AG08396 (cell line): ENCODE measurements at places on chromosomes 5 and 9.

DNA sequence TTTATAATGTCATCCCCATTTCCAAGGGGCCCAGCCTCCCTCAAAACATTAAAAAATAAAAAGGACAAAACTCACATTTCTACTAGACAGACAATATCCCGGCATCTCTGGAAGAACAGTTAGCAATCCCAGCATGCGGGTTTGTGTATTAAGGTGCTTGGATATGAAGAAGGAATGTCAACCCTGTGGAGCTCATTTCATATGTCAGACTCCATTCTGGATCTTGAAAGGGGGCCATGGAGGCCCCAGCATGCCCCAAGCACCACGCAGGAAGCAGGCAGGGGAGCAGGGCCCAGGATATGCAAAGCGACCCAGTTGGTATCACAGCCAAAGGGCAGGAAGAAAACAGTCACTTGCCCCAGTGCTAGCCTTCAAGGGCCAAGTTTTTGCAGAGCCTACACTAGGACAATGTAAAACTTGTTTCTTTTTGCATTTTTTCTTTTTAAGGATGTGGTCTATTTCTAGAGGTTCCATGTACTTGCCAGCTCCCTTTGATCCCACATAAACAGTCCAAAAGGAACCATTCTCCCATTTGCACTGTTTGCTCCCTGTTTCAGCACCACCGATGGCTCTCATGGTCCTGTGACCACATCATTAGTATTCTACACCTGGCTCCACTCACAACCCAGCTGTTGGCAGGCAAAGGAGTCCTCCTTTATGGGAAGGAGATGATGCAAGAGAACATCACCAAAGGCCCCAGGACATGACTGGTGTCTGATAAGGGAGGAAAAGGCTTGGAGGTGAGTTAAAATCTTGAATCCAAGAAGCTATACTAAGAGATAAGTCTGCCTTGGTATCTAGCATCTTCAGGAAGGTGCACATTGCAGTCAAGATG lies 58.3 kb downstream of the FGF1 start:
- no peak for DNase-seq

DNA sequence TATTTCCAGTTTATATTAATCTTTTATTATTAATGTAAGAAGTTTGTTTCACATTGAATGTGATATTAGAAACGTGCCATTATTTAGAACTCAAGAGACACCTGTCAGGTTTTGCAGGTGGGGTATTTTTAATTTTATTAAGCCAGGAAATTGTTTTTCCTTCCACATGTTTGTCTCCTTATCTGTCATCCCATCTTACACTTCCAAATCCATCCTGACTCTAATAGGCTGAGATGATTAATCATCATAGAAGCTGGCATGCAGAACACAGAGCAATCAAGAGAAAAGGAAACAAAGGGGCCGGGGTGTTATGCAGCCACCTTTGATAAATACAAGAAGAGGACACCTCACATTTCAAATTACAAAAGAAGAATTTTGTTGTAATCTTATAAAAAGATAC lies 506.5 kb downstream of the ISL1 start:
- no peak for DNase-seq

DNA sequence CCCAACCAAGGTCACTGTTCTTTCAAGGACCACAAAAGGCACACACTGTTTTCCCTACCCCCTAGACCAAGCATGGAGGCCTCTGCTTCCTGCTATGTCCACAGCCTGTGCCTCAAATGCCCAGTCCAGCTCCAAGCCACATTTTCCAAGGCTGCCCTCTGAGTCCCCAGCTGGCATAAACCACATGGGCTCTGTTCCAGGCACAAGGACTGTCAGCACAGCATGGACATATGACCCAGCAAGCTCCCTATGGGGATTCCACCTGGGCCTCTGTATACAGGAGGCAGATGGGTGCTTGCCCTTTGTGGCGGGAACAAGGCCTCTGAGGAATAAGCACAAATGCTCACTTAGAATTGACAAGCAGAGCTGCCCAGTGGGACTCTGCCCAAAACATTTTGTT lies 115.2 kb downstream of the SPOCK1 start:
- DNase-seq = no peak

DNA sequence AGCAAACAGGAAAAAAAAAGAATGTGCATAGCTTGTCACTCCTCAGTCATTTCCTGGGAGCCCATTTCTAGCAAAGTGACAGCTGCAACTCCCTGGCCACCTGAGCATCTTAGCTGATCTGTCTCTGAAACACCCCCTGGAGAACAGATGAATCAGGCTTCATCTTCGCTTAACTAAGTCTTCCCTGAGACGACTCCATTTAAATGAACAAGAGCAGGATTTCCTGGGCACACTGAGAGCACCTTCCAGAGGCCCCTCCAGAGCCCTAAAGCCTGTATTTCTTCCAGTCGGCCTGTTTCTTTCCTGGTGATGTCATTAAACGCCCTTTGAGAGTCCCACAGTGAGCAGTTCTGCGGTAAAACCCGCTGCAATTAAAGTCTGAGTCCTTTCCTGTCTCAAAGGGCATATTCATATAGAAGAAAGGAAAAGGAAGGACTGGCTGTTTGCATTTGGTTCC lies 13.9 kb downstream of the TGFBI start:
- no peak for DNase-seq

GRCh38 chr5:14342306-14342705 lies 199.2 kb downstream of the TRIO start:
- DNase-seq = no peak

DNA sequence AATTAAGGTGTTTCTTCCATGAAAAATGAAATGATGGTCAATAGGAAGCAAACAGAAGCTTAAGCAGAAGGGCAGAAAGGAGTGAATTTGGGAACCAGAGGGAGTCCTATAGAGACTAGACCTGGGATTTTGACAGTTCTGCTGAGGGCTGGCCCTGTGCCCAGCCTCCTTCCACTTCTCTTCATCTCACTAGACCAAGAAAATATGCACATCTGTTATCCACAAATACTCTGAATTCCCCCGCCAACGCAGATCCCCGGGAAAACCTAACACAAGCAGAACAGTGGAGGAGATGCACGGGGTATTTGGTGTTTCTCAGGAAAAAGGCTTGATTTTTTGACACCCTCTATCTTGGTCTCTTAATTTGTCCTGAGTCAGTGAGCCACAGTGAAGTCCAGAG lies 22.7 kb downstream of the GRIA1 start:
- DNase-seq = peak; percentile 33

- DNase-seq = no peak
Measured at GRCh38 chr5:177123789-177124485, 9.6 kb upstream of the NSD1 start.

- no peak for DNase-seq
Measured at GRCh38 chr5:100828071-100828897, 74.8 kb downstream of the ST8SIA4 start.

GRCh38 chr5:155987265-155987810 lies 339.6 kb upstream of the SGCD start:
- DNase-seq = no peak

- DNase-seq = no peak
Measured at GRCh38 chr5:179321206-179321987, 23.9 kb downstream of the ADAMTS2 start.

- DNase-seq = no peak
Measured at GRCh38 chr9:125525921-125526631, 180.9 kb downstream of the MAPKAP1 start.

DNA sequence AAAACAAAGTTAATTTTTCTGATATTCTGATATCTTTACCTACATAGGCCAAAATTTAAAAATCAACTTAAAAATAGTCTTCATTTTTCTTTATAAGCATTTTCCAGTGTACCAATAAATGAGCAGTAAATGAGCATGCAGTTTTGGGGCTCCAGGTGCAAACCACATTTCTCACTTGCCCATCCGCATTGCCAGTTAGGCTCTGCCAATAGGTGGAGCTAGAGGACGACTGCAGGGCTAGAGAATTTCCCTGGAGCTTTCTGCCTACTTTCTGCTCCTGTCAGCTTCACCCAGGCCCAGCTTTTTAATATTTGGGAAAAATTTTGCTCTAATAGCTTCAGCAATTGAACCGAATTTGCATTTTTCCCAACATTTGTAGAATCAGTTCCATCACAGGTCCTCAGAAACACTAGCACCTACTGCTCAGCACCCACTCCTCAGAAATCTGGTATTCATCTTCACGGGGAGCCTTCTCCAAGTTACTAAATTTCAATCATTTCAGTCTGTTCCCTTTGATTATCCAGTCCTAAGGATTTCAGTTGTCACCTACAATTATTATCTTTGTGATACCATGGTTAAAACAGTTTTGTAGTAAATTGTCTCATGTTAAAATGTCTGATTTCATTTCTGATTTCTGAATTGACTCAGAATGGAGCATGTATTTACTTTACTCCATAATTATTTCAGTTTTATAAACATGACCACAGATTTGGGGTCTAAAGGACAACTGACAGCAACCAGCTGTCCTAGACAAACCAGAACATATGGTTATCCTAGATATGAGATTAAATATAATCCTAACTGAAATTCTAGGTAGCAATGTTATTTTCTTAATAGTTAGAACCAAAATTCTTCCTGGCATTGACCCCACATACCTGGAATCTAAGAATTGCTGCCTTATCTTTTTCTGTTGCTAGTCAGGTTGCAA lies 104.6 kb upstream of the FAM174A start:
- DNase-seq = peak; percentile 23

DNA sequence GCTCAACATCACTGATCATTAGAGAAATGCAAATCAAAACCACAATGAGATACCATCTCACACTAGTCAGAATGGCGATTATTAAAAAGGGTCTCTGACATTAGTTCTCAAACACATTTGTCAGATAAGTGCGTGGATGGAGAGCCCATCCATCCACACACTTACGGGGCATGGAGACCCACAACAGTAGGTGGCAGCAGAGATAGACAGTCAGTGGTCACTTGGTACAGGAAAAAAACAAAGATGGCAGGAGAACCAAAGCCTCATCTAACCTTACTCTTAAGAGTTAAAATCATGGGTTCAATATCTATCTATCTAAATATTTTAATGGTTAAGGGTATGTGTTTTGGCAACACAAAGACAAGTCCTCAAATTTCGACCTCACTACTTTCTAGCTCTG lies 1378.7 kb upstream of the C9orf72 start:
- no peak for DNase-seq

GRCh38 chr9:4349816-4350418 lies 50.0 kb upstream of the GLIS3 start:
- no peak for DNase-seq

GRCh38 chr9:2198956-2199635 lies 183.9 kb downstream of the SMARCA2 start:
- no peak for DNase-seq

GRCh38 chr9:119078015-119078414 lies 291.2 kb downstream of the BRINP1 start:
- no peak for DNase-seq

DNA sequence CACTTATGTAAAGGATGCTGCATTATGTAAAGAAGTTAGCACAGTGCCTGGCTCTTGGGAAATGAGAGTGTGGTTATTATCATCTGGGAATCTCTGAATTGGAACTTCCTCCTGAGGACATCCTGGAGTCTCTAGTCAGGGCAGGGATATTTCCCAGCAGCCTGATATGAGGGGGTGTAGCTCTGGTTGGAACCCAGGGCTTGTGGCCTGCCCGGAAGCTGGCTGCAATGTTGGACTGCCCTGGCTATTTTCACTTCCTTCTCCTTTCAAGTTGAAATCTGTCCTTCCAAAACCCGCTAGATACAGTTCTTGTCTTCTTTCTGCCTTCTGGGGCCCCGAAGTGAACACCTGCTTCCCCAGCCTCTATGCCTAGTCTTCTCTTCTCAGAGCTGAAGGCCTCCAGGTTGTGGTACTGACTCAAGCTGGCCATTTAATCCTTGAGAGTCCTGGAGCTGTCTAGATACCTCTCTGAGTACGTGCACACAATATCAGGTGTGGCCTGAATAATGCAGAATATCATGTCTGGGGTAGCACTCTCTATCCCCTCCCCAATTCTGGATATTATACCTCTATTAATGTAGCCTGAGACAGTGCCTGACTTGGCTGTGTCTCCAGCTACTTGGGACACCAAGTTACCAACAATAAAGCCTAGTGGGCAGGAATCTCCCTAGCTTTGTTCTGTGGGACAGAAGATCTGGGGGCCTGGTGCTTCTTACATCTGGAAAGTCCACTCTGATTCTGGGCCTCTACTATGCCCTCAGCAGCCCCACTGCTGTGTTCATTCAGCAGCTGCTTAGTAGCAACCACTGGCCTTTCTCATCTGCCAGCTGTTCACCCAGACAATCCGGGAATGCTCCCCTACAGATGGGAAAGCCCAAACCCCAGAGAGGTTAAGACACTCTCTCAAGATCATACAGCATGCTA lies 45.0 kb downstream of the SLC6A7 start:
- DNase-seq = no peak

- no peak for DNase-seq
Measured at GRCh38 chr5:168920019-168920810, 341.0 kb upstream of the PANK3 start.

DNA sequence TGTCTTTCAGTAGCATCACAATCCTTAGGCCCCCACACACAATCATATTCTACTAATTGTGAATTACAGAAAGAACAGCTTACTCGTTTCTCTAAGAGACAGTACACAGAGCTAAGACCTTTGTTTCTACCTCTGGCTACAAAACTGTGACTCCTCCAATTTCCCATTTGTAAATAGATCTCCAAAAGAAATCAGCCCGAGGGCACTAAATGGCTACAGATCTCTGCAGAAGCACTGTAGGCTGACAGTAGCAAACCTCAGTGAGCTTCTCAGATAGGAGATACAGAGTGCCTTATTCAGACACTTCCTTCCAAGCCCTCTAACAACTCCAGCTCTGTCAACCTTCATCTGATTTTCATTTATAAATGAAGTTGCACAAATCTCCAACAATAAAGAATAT lies 51.0 kb downstream of the EFNA5 start:
- no peak for DNase-seq

DNA sequence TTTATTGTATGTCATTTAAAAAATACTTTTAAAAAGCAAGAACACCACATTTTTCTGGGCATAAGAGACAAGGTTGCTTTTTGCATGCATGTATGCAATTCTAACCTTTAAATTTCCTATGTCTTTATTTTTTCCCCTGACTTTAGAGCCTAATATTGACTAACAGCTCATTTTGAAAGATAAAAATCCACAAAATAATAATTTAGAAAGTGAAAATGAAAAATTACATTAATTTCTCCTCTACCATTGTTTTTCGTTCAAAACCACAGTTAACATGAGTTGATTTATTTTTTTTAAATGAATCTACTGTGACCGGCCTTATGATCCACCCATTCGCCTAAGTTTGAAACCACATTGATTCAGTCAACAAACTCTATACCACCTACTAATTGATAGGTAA lies 137.5 kb upstream of the CDKN2B start:
- DNase-seq = no peak

- DNase-seq = no peak
Measured at GRCh38 chr5:73763300-73764032, 137.5 kb downstream of the ARHGEF28 start.

- DNase-seq = peak; percentile 60
Measured at GRCh38 chr9:70413464-70413798, 1.0 kb downstream of the KLF9 start.

- no peak for DNase-seq
Measured at GRCh38 chr5:146883511-146883910, 5.0 kb upstream of the PPP2R2B start.
